HFFc6 (cell line): ENCODE measurements at places on chromosomes 2 and 18. TPM values are rescaled to one million over a fixed set of nuclear protein-coding genes. Genes with fewer than 3 reads are reported as not detected.
A peak's percentile ranks its signal among the peaks of the same experiment; 100 is the strongest.

DNA sequence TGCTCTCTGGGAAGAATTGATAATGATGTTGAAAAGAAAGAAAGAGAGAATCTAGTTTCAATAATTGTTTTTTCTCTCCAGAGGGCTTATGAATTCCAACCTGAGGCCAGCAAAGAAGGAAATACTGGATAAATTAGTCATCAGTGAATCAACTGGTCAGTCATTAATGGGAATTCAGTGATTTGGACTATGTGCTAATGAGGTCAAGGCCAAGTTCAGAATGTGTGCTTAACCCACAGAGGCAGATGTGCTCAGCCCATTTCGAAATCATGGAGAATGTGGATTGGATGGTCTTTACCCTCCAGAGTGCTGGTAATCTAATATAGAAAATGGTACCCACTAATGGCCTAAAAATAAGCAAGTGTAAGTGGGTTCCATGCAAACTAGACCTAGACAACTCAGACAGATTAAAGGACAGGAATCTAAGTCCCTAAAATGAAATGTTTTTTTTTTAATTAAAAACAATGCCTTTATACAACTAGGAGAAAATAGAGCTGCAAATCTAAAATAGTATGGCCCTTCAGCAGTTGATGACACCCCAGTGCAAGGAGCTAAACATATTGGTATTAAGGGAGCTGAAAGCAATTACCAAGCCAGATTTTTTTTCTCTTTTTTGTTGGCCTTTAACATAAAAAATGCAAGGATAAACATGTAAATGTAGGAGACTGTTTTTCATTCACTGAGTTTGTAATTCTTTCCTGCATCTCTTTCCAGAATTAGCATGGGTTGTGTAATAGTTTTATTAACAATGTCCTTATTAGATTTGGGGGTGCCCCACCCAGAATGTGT lies 296.9 kb downstream of the SATB2 start:
- H3K4me3 ChIP-seq: peak overlapping the region; percentile 64
- H3K36me3 ChIP-seq: peaks cover 14% of the 10 kb centered on the region; the same call in 1 of the 2 replicates
- peaks cover 26% of the 10 kb centered on the region for H3K4me1 ChIP-seq
- no peaks in the 10 kb centered on the region for H3K27me3 ChIP-seq
- peak overlapping the region; percentile 71 for H3K27ac ChIP-seq

- no peak overlapping the region for H3K4me3 ChIP-seq
- peaks cover 30% of the 10 kb centered on the region for H3K27me3 ChIP-seq
- no peak overlapping the region for H3K27ac ChIP-seq
- no peak for DNase-seq
- H3K4me1 ChIP-seq: peaks cover 9% of the 10 kb centered on the region
These were observed 165.3 kb downstream of the ARL4C start for GRCh38 chr2:234331566-234331965.

DNA sequence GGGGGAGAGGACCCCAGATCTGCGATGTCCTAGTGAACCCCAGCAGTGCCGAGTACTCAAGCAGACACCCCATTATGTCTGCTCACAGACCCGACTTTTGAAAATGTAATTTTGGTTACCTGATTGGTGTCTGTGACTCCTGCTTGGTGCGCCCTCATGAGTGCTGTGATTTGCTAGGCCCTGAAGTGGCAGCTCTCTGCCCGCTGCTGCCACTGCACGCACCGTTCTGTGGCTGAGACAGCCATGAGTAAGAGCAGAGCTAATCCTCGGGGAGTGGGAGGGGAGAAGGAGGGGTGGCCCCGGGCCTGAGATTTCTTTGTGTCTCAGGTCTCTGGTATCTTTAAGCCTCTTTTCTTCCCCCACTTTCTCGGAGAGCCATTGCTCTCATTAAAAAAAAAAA lies 18.2 kb downstream of the FHOD3 start:
- peak; percentile 59 for DNase-seq
- H3K4me1 ChIP-seq: peaks cover 65% of the 10 kb centered on the region
- peak overlapping the region; percentile 53 for H3K4me3 ChIP-seq

DNA sequence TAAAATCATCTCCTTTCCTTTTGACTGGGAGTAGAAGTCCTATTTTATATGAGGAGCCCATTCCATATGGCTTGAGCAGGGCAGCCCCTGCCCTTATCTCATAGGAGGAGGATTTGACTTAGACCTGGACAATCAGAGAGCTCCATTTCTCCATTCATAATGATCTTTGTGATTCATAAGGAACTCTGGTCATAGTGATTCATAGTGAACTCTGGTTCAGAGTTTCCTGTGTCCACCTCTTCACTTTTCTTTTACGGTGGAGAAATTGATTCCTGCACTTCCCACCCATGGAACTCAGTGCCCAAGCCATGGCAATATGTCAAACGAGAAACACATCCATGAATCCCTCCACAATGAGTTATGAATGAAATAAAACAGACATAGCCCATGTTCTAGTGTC lies 12.8 kb upstream of the MYO3B start:
- H3K27me3 ChIP-seq: no peaks in the 10 kb centered on the region
- H3K4me1 ChIP-seq: peaks cover 36% of the 10 kb centered on the region
- H3K4me3 ChIP-seq: 0 out of 2 replicates have a peak overlapping the region, but pooled peaks have one; percentile 25
- H3K27ac ChIP-seq: no peak overlapping the region; the same call in 1 of the 2 replicates
- DNase-seq: no peak

- no peaks in the 10 kb centered on the region for H3K4me1 ChIP-seq
- no peak overlapping the region for H3K4me3 ChIP-seq
- no peaks in the 10 kb centered on the region for H3K36me3 ChIP-seq
These were observed 16.2 kb upstream of the ALPI start for GRCh38 chr2:232439758-232440135.

DNA sequence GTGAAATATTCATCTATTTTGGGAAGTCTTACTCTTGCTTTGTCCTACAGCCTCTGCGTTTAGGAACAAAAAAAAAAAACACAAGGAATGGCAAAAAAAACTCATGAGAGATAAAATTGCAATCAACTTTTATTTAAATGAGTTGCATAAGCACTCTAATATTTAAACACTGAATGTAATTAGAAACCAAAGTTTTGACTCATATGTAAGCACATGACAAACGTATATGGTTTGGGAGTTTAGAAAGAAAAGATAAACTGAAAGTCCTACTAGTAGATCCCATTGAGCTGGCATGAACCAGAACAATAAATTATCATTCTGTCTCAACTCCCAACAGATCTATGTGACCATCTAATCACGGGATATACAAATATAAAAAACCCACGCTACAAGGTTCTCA lies 44.8 kb downstream of the REV1 start:
- H3K27me3 ChIP-seq: no peaks in the 10 kb centered on the region
- H3K4me1 ChIP-seq: peaks cover 20% of the 10 kb centered on the region
- peaks cover 25% of the 10 kb centered on the region for H3K36me3 ChIP-seq
- peak overlapping the region; percentile 32; the same call in 1 of the 2 replicates for H3K27ac ChIP-seq

- no peaks in the 10 kb centered on the region; the same call in 1 of the 2 replicates for H3K27me3 ChIP-seq
- H3K4me1 ChIP-seq: peaks cover 21% of the 10 kb centered on the region
- no peak overlapping the region for H3K27ac ChIP-seq
- no peak for DNase-seq
- no peak overlapping the region for H3K4me3 ChIP-seq
- no peaks in the 10 kb centered on the region for H3K36me3 ChIP-seq
These were observed 686.8 kb downstream of the ZEB2 start for GRCh38 chr2:143833015-143833660.

GRCh38 chr2:30127016-30127893 lies 19.6 kb upstream of the YPEL5 start:
- H3K27ac ChIP-seq: peak overlapping the region; percentile 32; the same call in 1 of the 2 replicates
- peaks cover 7% of the 10 kb centered on the region; the same call in 1 of the 2 replicates for H3K36me3 ChIP-seq
- H3K27me3 ChIP-seq: 0 out of 2 replicates have a peak, but pooled peaks cover 3% of the 10 kb centered on the region

DNA sequence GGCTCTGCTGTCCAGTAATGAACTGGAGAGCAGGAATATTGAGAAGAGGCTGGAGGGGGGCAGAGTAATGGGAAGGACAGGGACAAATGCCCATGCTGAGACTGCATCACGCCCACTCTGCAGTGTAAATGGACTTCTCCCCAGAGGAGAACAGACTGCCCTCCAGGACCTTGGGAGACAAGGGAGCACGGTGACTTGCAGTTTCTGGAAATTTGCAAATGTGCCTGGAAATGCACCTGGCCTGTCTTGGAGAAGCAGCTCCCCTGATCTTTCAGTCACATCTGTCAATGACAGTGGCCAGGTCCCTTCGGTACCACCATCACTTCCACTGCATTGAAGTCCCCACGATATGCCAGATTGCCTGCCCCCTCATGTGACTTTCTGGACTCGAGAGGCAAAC lies 178.7 kb upstream of the SH3BP4 start:
- H3K4me1 ChIP-seq: peaks cover 40% of the 10 kb centered on the region
- H3K27ac ChIP-seq: no peak overlapping the region
- H3K4me3 ChIP-seq: no peak overlapping the region

DNA sequence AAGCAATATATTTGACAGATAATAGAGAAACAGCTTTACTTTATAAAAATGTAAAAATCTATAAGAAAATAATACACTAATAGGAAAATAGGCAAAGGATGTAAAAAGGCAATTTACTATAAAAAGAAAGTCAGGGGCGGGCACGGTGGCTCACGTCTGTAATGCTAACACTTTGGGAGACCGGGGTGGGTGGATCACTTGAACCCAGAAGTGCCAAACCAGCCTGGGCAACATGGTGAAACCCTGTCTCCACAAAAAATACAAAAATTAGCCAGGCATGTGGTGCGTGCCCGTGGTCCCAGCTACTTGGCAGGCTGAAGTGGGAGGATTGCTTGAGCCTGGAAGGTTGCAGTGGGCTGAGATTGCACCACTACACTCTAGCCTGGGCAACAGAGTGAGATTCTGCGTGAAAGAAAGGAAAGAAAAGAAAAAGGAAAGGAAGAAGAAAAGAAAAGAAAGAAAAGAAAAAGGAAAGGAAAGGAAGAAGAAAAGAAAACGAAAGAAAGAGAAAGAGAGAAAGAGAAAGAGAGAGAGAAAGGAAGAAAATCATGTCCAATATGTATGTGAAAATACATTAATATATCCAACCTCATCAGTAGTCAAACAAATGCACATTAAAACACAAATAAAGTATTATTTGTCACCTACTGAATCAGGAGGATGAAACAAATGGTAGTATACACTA lies 65.1 kb downstream of the ADD2 start:
- no peak overlapping the region for H3K27ac ChIP-seq
- H3K4me3 ChIP-seq: peak overlapping the region; percentile 13; the same call in 1 of the 2 replicates
- peaks cover 13% of the 10 kb centered on the region for H3K27me3 ChIP-seq
- H3K4me1 ChIP-seq: no peaks in the 10 kb centered on the region

DNA sequence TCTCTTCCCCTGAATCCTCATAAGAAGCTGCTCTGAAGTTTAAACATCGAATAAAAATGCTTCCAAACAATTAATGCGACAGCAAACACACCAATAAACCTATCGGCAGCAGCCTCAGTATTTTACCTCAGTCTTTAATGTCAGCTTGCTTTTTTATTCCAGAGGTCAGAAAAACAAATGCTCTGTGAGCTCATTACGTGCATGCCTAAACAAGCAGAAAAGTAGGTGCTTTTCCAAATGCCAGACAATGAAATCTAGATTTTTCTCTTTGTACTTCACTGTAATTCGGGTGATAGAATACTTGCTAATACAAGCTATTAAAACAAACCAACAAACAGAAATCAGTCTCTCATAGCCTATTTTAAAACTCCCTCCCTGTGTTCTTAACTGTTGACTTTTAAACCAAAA lies 381.5 kb downstream of the NRXN1 start:
- H3K27ac ChIP-seq: no peak overlapping the region
- H3K4me3 ChIP-seq: no peak overlapping the region
- H3K4me1 ChIP-seq: no peaks in the 10 kb centered on the region
- H3K27me3 ChIP-seq: no peaks in the 10 kb centered on the region
- no peak for DNase-seq

DNA sequence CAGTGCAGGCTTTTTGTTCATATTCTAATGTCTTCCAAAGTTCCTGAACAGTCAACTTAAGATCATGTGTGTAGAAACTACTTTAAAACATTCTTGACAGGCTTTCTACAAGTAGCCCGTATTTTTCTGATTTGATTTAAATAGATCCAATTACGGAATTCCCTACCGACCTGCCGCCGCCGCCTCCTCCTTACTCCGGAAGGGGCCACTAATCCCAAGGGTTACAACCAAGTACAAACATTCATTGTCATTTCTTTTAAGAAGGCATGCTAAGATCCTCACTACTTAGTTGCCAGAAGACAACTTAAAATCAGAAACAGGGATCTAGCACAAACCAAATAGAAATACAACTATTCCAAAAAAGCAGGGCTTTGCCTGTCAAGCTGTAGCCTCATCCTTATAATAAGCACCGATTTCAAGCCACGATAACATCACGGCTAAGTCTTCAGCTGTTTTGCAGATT lies 784 bp downstream of the WDR33 start:
- peaks cover 41% of the 10 kb centered on the region for H3K4me1 ChIP-seq
- peaks cover 20% of the 10 kb centered on the region for H3K36me3 ChIP-seq
- no peak for DNase-seq
- H3K4me3 ChIP-seq: peak overlapping the region; percentile 92

- H3K36me3 ChIP-seq: peaks cover 13% of the 10 kb centered on the region
- peak overlapping the region; percentile 9; the same call in 1 of the 2 replicates for H3K27ac ChIP-seq
- peaks cover 2% of the 10 kb centered on the region for H3K27me3 ChIP-seq
- H3K4me1 ChIP-seq: peaks cover 10% of the 10 kb centered on the region
- no peak overlapping the region for H3K4me3 ChIP-seq
- peak; percentile 21 for DNase-seq
These were observed 45.3 kb downstream of the CD28 start for GRCh38 chr2:203751685-203752271.

DNA sequence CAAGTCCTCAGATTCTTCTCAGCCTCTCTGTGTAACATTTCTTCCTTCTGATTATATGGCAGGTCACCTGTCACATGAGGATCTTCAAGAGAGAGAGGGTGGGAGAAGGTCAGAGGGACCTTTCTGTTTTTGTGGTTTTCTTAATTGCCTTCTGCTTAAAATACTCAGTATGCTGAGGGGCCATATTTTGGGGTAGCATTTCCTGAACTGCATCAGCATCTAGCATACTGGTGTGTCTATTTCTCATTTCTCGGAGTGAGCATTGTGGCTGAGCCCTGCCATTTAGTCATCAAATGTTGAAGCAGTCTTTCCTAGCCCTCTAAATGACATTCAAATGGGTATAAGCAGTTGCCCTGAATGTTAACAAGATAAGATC lies 162.7 kb downstream of the MYO3B start:
- H3K4me1 ChIP-seq: no peaks in the 10 kb centered on the region
- peaks cover 1% of the 10 kb centered on the region; the same call in 1 of the 2 replicates for H3K27me3 ChIP-seq
- H3K36me3 ChIP-seq: no peaks in the 10 kb centered on the region
- no peak overlapping the region for H3K27ac ChIP-seq

- H3K27ac ChIP-seq: no peak overlapping the region
- H3K36me3 ChIP-seq: no peaks in the 10 kb centered on the region
- DNase-seq: no peak
- no peaks in the 10 kb centered on the region for H3K27me3 ChIP-seq
- no peaks in the 10 kb centered on the region for H3K4me1 ChIP-seq
- no peak overlapping the region for H3K4me3 ChIP-seq
These were observed 1200.8 kb upstream of the GYPC start for GRCh38 chr2:125455110-125455509.

DNA sequence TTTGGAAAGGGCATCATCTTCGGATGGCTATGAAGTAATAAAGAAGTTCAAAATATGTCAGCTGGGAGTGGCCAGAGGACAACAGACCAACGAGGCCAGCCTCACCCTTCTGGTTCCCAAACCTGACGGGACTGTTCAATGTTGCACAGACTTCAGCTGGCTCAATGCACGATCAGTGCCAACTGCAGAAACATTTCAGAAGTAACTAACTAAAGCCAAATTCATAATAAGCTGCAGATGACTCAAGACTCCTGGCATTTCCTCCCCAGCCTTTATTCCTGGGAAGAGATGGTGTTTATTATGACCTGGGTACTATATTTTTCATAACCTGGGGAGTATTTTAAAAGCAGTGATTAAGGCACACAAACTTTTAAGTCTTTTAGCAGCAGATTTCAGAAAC lies 3.8 kb upstream of the ATP6V1C2 start:
- H3K27ac ChIP-seq: no peak overlapping the region; the same call in 1 of the 2 replicates
- peak overlapping the region; percentile 44 for H3K4me3 ChIP-seq
- H3K36me3 ChIP-seq: no peaks in the 10 kb centered on the region
- peaks cover 17% of the 10 kb centered on the region for H3K27me3 ChIP-seq

The CCNT2 gene
- total RNA-seq: 13.8 to 21.8 TPM (median 16.9 TPM) in 3 replicates

The SP110 gene
- total RNA-seq: 11.4 to 14.1 TPM (median 11.6 TPM) in 3 replicates

The PAX8 gene
- total RNA-seq: 1.7 and 4.7 TPM in 2 replicates

The CCDC150 gene
- total RNA-seq: 2.0 and 3.5 TPM in 2 replicates

The MEP1B gene
- not detected in 3 replicates for total RNA-seq

The ABCG5 gene
- total RNA-seq: not detected in 3 replicates

The GMPPA gene
- 63.5 to 76.5 TPM (median 65.7 TPM) in 3 replicates for total RNA-seq
